ENCODE measurements at places on chromosomes 16 and 17.

- DNase-seq, result no peak
Measured at GRCh38 chr17:43532581-43532980, 13.6 kb downstream of the ETV4 start.

DNA sequence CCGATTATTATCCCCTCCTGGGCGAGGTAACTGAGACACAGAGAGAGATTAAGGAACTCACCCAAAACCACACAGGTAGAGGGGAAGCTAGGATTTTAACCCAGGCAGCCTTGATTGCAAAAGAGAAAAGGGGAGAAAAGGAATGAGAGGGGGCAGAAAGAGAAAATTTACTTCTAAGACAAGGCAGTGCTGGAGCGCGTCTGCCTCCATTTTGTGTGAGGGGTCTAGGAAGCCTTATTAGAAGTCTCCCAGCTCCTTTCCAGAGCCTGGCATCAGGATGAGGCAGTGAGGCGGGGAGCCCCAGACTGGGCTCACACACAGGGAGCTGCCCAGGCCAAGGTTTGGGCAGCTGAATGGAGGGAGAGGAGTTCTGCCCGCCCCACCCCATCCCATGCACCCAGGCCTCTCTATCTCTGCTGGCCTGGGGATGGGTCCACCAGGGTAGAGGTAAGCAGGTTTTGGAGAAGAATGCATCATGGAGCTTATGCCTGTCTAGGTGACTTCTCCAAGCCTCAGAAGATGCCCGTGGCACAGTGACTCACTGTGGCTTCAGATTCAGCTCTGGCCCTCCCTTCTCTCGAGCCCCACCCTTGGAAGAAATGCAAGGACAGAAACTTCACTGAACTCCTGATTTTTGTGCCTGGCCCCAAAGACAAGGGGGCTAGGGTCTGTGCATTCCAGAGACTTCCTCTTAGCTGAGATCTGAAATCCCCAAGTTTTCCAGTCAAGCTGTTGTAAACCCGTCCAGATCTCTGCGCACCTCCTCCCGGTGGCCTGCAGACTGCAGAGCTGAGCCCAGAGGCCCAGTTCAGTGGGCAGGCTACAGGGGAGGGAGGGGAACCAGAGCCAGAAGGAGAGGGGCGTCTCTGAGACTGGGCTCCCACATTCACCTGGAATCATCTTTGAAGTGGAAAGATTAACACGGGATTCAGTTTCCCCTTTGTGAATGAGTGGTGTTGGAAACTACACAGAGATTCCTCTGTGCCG lies 95.1 kb upstream of the CDH5 start:
- DNase-seq, result no peak

- DNase-seq, result no peak
Measured at GRCh38 chr17:299546-299945, 53.1 kb downstream of the RPH3AL start.

- DNase-seq, result no peak
Measured at GRCh38 chr16:68517606-68518166, 21.4 kb upstream of the ZFP90 start.

DNA sequence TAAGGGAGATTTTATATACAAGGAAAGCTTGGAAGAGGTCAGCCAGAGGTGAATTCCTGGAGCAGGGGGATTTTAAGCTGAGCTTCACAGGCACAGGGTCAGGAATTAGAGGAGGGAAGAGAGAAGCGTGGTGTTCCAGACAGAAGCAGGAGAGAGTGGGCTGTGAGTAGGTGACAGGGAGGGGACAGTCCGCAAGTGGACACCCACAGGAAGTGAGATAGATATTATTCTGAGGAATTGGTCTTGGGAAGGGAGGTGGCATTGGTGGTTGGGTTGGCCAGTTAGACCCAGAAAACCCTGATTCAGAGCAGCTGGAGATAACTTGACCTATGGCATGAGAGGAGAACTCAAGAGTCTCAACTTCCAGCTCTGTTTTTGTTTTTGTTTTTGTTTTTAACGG lies 14.7 kb downstream of the PHB1 start:
- no peak for DNase-seq

- DNase-seq, result no peak
Measured at GRCh38 chr17:72683506-72684404, 408.7 kb downstream of the SLC39A11 start.

DNA sequence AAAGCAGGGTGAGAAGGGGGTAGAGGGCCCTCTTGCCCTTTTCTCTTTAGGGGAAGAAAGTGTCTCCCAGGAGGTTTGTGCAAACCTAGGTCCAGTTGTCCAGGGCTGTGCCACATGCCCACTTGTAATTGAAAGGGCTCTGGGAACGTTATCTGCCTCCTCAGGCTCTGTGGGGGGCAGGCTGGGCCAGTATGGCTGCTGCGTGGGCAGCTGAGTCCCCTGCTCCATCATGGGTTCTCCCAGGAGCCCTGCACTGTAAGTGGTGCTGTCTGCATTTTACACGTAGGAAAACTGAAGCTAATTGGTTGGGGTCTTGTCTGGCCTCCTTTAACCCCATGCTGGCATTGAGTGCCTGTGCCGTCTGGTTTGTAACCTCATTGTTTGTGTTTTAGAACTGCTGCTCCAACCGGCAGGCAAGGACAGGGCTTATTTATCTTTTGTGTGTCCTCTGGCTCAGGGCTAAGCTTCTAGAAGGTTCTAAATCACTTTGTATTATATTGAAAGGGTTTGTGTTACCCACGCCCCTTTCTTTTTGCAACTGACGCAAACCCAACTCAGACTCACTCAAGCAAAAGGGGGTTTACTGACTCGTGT lies 117.7 kb upstream of the CIBAR2 start:
- no peak for DNase-seq

GRCh38 chr17:58911741-58912343 lies 156.2 kb downstream of the PPM1E start:
- no peak for DNase-seq

DNA sequence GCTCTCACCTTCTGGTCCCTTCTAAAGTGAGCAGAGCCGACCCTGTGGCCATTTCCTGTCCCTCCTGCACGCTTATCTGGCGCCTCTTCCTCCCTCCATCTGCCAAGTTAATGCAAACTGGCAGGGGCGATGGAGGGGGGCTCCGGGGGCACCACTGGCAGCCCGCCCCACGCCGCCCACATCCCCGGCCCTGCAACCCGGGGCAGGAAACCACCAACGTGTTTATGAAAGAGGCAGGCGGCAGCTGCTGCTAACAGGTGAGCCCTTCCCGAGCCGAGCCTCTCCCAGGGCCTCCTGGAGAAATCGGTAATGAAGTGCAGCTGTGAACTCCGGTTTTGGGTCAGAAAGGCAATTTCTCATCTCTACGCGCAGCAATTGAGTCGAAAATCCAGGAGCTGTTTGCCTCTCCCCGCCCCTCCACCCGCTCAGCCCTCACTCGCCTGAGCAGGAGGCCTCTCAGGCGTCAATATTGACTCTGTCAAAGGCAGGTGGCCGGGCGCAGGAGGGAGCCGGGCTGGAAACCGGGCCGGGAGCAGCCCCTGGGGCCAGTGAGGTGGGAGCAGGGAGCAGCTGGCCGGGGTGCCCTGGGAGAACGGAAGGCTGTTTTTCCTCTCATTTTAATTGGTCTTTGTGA lies 164.4 kb upstream of the GSE1 start:
- DNase-seq, result no peak

DNA sequence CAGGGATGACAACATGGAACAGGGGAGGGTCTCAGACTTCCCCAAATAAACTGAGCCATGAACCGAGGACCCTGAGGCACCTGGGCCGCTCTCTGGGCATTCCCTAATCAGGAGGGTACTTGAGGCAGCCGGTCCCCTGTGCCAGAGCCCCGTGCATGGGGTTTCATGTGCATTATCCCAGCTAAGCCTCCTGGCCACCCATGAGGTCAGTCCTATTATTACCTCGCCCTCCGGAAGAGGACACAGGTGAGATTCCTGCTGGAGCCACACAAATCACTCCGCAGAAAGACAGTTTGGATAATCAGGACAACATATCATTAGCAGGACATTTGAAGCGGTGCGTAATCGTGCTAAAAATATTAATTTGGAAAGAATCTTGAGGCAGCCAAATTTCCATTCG lies 274.0 kb downstream of the PARN start:
- DNase-seq, result no peak

DNA sequence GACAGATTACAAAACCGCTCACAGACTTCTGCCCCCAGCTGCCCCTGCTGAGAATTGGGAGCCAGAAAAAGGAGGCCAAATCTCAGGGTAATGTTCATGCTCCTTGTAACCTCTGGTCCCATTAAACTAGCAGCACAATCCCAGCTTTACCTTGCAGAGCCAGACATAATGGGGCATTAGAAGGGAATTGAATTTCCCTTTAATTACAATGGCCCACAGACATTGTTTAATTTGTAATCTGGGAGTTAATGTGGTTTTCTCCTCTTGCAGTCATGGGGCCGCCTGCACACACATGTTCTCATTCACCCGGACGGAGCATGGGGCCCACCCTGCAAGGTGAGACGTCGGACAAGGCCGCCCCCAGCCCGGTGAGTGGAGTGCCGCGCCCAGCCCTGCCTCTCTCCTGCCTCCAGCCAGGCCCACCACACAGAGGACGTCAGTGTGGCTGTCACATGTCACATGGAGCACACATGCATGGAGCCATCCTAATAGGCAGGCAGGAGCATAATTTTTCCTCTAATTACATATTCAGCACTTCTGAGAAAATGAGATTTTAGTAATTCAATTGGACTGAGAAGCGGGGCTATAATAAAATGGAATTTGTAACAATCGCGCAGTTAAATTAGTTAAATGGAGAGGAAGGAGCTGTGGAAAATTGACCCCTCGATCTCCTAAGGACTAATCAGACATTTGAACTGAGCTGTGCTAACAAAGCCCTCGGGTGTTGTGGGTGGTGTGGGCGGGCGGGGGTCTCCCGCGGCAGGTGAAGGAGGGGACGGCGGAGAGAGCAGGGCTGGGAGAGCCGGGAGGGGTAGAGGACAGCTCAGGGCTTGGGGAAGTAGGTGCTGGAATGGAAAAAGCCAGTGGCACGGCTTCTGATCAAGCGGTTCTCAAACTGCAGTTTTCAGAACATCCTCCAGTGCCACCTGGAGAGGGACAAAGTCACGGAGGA lies 87.7 kb downstream of the ENGASE start:
- no peak for DNase-seq
